ENCODE measurements at places on chromosomes 1 and 21.
A peak's percentile ranks its signal among the peaks of the same experiment; 100 is the strongest.

DNA sequence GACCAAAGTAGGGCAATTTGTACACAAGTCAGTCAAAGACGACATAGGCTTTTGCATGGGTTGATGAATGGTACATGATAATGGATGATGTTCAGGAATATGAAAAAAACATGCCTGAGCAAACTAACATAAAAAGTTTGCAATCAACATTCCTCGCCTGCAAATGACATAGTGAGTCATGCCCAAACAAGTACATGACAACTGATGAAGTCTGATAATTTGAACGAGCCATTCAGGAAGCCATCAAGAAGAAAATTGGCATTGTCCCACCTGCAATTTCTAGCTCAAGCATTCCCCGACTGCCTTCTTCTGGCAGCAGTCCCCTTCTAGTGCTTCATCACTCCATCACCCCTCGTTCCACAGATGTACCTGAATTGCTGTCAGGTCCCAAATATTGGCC, 118.4 kb upstream of the NR5A2 start:
- DNase-seq, result no peak

- no peak for DNase-seq
Observed at GRCh38 chr21:45086337-45086958, 12.1 kb downstream of the ADARB1 start.

- peak; percentile 20 for DNase-seq
Observed at GRCh38 chr1:182784556-182785171, 4.9 kb upstream of the NPL start.

DNA sequence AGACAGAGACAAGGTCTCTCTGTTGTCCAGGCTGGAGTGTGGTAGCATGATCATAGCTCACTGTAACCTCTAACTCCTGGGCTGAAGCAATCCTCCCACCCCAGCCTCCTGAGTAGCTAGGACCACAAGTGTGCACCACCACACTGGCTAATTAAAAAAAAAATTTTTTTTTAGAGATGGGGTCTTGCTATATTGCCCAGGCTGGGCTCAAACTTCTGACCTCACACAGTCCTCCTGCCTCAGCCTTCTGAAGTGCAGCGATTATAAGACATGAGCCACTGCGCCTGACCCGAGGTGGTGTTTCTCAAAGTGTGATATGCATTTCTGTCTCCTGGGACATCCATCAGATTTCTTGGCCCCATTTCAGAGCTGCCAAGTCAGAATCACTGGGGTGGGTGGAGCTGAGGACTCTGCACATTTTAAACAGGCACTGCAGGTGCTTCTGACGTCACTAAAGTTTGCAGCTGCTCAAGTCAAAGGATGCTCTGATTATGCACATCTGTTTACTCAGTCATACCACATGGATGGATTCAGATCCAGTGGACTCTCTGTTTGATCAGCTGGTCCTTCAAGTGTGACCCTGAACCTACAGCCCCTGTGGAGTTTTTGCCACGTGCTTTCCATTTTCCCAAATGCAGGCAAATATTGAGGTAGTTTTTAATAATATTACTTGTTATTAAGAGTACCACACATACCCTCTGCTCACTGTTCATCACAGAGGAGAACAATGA, 21.4 kb downstream of the TGFB2 start:
- no peak for DNase-seq

DNA sequence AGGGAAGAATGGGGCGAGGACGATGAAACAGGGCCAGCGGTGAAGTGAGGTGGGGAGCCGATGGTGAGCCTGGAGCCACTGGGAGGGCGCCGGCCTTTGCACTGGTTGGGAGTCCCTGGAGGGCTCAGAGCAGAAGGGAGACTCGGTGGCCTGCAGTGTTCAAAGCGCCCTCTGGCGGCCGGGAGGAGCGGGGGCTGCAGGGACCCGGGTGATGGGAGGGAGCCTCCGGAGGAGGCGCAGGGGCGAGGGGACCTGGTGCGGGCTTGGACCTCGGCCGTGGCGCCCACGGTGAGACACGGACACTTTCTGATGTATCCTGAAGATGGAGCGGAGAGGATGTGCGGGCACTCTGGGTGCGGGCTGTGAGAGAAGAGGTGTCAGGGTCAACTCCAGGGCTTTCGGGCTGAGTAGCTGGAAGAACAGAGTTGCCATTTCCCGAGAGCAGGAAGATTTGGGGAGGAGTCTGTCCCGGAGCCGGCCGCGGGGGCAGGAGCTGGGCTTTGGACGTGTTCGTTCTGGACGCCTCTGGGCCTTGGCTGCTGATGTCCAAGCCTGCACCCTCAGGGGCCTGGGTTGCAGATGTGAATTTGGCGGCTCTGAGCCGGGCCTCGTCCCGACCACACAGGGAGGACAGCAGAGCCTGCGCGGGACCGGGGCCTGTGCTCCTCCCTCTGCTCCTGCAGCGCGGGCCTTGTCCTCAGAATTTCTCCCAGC, 29.7 kb downstream of the HEYL start:
- no peak for DNase-seq
